ENCODE measurements at places on chromosomes 2 and 18.

DNA sequence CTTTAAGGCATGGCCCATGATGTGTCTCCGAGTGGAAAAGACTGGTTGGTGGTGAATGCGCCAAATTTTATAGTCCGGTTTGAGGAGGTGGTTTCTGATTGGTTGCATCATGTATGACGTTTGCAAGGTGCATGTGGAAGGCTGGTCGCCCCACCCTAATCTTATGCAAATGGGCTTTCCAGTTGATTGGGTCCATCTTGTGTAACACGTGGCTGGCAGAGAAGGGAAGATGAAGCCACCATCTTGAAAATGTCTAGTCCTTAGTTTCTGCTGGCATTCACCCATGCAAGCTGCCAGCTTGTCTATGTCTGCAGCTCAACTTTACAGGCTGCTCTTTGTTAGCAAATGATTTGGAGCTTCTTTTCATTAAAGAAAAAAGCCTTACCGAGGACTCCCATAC is 132.2 kb downstream of the PIK3C3 start:
- no peak for DNase-seq

GRCh38 chr18:45399643-45400042 is 215.6 kb upstream of the SLC14A2 start:
- DNase-seq: no peak

GRCh38 chr2:2846332-2847208 is 515.5 kb upstream of the MYT1L start:
- DNase-seq: no peak

GRCh38 chr2:39234754-39235153 is 9.0 kb downstream of the CDKL4 start:
- no peak for DNase-seq

- no peak for DNase-seq
Measured at GRCh38 chr2:151766437-151767153, 32.3 kb upstream of the NEB start.

DNA sequence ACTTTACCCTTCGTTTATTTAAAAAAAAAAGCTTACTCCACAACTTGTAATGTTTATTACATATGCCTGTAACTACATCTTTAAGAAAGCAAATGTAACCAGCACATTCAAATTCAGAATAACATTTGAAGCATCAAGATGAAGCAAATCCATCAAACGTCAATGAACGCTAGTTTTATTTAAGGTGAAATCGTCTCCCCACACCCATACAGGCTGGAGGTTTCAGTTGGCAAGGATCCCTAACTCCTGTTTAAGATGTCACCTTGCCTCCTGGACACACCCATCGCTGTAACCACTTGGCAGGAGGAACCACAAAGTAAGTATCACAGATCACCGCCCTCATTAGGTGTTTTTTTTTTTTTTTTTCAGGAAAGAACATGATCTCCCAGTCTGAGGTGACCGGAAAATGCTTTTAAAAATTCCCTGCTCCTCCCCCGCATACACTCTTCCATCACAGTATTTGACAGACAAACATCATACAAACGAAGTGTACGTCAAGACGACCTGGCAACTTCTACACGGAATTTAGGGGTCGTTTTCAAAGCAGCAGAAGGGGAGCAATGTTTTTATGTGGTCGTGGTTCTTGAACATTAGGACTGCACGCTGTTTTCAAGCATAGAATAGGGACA is 19.7 kb upstream of the STPG4 start:
- no peak for DNase-seq

GRCh38 chr2:85441864-85442263 is 23.4 kb downstream of the SH2D6 start:
- no peak for DNase-seq

- no peak for DNase-seq
Measured at GRCh38 chr2:224084266-224084892, 45.3 kb upstream of the SERPINE2 start.

- no peak for DNase-seq
Measured at GRCh38 chr2:195662138-195662537, 5.1 kb downstream of the SLC39A10 start.

DNA sequence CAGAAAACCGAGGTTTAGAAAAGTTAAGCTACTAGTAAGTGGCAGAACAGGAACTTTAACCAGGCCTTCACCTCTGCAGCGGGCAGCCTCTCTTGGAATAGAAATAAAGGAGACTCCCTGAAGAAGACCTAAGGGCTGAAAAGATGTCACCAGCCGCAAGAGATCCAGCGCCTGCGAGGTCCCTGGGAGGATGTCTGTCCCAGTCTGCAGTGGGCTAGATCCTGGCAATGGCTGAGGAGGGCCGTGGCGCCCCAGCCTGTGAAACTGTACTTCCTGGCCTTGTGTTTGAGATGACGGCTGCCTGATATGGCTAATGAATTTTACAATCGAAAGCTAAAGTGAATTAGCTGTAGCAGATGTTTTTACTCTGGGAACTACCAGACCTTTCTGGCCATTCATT is 300.6 kb upstream of the SALL3 start:
- no peak for DNase-seq

GRCh38 chr18:3269241-3269913 is 7.4 kb downstream of the MYL12B start:
- no peak for DNase-seq

DNA sequence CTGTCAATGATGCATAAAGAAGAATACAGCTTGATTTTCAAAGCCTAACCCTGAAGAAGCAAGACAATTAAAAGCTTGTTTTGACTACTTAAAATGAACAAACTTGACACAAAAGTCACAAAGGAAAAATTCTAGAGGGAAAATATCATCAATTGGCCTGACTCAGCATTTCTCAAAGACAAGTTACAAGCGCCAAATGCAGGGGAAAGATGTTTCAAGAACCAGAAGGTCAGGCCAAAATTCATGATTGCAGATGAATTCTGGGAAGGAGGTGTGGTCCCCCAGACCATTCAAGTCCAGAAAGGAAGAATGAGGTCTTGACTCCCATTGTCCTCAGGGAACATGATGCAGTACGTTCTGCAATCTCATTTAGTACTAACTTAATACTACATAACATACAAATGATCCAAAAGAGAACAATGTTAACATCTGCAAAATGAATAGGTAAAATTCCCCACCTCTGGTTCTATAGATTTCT is 64.5 kb downstream of the FAM210A start:
- DNase-seq: no peak

DNA sequence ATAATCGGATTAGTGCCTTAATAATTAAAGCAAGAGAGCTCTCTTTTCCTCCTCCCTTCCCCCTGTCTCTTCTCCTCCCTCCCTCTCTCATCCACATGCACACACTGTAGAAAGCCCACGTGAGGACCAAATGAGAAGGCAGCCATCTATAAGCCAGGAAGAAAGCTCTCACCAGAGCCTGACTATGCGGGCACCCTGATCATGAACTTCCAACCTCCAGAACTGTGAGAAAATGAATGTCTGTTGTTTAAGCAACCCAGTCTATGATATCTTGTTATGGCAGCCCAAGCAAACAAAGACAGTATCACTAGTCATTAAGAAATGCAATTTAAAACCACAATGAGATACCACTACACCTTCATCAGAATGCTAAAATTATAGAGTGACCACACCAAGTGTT is 220.3 kb downstream of the EN1 start:
- DNase-seq: no peak

GRCh38 chr2:29808321-29808720 is 113.1 kb downstream of the ALK start:
- no peak for DNase-seq

GRCh38 chr2:46568212-46569009 is 89.0 kb downstream of the TMEM247 start:
- DNase-seq: no peak

DNA sequence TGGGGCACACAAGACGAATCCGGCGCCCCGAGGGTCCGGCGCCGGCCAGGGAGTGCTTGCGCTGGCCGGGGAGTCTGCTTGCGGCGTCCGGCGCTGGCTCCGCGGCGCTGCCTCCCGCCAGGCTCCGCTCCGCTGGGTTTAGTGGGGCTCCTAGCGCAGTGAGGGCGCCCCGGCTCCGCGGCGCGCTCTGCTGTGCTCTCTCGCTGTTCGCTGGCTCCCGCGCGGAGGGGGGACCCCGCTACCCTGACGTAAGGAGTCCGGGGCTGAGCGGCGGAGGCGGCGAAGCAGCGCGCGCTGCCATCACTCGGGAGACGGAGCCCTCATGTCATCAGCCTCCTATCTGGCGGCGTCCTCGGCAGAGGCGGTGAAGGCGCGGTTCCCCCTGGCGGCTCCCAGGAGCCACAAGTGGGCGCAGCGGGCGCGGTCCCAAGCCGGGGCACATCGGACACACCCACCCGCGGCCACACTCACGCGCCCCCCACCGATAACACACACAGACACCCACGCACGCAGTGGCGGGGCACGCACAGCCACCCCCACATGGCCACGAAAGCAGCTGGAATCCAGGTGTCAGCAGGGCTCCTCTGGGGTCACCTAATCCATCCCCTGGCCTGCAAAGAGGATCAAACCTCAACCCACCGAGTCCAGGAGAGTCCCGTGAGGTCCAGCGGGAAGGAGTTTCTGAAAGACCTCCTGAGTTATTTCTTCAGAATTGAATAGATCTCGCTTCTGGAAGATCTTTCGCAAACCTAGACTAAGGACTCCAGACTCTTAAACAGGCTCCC is at the start of gene C1QL2:
TSS of gene C1QL2 (minus strand) at position 189 of the 785 bp plus-strand sequence. CDS start 482 bp downstream, outside the sequence.
- no peak for DNase-seq

DNA sequence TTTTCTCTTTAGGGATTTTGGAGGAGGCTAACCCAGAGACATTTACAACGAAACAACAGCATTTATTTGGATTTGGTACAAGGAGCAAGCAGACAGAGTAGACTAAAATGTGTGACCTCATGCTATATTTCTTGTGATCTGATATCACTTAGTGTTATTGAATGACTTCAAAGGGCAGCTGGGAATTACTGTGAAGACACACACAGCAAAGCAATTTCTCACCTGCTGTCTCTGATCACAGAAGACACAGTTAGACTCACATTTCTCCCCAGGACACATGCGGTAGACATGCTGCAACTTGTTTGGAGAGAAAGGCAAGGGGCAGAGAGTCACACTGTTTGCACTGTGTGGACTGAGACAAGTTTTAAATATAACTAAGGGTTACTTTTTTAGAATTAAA is 67.5 kb downstream of the LTBP1 start:
- no peak for DNase-seq

DNA sequence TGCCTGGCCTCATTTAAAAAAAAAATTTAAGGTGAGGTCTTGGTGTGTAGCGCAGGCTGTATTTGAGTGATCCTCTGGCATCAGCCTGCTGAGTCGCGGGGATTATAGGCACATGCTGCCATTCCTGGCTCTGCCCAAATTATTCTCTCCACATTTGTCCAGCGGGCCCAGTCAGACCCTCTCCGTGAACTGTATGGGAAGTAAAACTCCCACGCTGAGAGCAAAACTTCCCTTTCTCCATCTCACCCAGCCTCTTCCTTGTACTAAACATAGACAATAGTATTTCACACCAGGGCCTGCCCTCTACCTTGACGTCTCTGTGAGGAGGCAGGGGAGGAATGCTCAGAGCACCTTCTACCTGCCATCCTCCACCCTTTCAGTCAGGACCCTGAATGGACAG is 37.0 kb downstream of the EIF4E2 start:
- DNase-seq: no peak

- DNase-seq: no peak
Measured at GRCh38 chr2:101534149-101534611, 59.3 kb upstream of the RFX8 start.

DNA sequence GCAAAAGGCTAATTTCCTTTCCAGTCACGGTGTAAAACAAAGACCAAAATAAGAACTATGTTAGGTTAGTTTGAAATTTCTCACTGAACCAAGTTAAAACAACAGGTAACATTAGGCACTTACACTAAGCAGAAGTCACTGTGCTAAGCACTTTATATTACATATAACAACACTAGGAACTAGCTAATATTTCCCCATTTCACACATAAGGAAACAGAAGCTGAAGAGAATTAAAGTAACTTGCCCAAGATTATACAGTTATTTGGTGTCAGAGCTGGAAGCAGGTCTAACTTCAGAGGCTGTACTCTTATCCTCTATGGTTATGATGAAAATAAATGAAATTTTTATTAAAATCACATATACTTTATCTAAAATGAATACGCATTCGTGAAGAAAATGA is 5.9 kb downstream of the ITSN2 start:
- no peak for DNase-seq

- no peak for DNase-seq
Measured at GRCh38 chr2:8692783-8693156, 10.9 kb downstream of the ID2 start.

- no peak for DNase-seq
Measured at GRCh38 chr2:181183878-181184542, 203.6 kb downstream of the UBE2E3 start.

GRCh38 chr2:206164261-206164862 is 4.7 kb downstream of the EEF1B2 start:
- no peak for DNase-seq

DNA sequence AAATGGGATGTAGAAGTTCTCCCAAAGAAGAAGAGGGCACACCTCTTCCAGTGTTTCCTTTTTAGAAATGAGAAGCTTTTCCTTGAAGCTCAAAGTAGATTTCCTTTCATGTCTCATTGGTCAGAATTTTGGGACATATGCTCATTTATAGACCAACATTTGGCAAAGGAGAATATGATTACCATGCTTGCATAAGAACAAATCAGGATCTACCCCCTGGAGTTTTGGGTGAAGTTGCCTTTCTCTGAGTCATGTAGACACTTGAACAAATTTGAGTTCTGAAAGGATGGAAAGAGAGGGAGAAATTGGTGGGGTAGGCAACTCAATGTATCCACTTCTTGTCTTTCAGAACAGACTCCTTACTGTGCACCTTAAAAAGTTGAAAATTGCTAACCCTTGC is 409.0 kb downstream of the SLC4A3 start:
- DNase-seq: no peak

Data from esophagus squamous epithelium (tissue), 5 donors.